GM06990 (cell line): ENCODE measurements at places on chromosomes 5 and 9.

DNA sequence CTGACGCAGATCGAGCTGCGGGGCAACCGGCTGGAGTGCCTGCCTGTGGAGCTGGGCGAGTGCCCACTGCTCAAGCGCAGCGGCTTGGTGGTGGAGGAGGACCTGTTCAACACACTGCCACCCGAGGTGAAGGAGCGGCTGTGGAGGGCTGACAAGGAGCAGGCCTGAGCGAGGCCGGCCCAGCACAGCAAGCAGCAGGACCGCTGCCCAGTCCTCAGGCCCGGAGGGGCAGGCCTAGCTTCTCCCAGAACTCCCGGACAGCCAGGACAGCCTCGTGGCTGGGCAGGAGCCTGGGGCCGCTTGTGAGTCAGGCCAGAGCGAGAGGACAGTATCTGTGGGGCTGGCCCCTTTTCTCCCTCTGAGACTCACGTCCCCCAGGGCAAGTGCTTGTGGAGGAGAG, 4.6 kb upstream of the PHYHD1 start:
- DNase-seq = no peak

GRCh38 chr5:72245546-72245945, 74.5 kb downstream of the MRPS27 start:
- no peak for DNase-seq

GRCh38 chr9:99693888-99694287, 127.8 kb upstream of the NR4A3 start:
- no peak for DNase-seq

- DNase-seq = no peak
These were observed 450.8 kb upstream of the TLE4 start for GRCh38 chr9:79120941-79121340.

GRCh38 chr9:84368601-84369000, 28.0 kb upstream of the SLC28A3 start:
- DNase-seq = no peak

DNA sequence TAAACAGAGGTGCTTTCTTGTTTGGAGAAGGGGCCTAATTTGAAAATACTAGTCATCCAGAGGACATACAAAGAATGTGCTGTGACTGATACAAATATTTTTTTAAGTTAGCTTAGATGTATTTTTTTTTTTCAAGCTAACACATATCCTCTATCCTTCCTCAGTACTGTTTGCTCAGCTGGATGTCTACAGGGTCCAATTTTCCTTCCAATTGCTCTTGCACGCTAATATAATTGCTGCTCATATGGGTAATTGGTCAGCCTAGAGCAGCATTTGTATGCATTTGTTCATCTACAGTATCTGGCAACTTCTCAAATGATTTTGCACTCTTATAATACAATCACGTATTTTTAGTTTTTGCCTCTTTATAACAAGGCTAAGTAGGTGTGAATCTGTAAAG, 84.7 kb downstream of the ZDHHC21 start:
- no peak for DNase-seq

GRCh38 chr5:168624850-168625364, 45.7 kb upstream of the PANK3 start:
- DNase-seq = no peak

DNA sequence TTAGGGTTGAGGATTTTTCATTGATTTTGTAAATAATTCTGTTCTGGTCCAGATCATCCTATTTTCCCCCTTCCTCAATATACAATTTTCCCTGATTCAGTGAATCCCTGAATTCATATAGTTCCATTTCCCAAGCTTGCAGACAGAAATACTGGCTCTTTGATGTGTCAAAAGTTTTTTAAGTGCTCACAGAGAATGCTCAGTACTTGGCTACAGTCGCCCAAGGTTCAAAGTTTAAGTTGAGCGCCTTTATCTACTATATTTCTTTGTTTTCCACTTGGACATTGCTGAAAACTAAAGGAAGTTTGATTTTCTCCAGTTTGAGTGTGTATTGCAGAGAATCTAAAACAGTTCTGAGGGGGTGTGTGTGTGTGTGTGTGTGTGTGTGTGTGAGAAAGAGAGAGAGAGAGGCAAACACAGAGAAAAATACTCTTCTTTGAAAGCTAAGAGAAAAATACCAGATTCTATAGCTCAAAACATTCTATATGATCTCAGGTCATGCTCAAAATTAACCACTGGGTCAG, 136.2 kb upstream of the ACO1 start:
- DNase-seq = no peak

- no peak for DNase-seq
These were observed 25.9 kb upstream of the UNC5A start for GRCh38 chr5:176784218-176785165.

- DNase-seq = peak; percentile 61
These were observed 34.6 kb downstream of the HABP4 start for GRCh38 chr9:96484521-96484931.

- no peak for DNase-seq
These were observed 42.8 kb upstream of the NR4A3 start for GRCh38 chr9:99778836-99779235.

DNA sequence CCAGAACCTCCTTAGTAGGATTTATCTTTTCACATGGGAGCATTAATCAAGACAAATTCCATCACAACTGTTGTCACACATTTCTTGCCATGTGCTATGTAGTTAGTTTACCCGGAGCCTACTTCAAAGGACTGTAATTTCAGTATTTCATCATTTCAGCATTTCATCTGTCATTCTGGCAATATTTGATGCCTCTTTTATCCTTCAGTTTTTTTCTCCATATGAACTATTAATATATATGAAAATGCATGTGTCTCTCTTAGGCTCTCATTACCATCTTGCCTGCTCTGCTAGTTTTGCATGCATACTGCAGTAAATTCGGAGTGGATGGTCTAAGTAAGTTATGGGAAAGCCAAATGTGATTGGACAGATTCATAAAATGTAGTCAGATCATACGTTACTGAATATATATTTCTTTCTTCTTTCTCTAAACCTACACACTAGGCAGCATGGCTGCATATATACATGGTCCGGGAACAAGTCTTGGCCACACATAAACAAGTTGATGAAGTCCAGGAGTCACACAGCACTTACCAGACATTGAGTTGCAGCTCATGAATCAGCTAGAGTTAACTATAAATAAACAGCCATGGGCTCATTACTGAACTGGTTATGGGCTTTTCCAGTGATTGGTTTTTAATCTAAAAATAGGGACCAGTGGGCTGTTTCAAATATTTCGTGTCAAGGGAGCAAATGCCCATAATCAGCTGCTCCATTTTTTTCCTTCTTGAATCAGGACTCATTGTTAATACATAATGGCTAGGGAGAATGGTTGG, 46.6 kb downstream of the SPATA31D1 start:
- DNase-seq = no peak

GRCh38 chr9:17436854-17437253, 142.0 kb upstream of the SH3GL2 start:
- no peak for DNase-seq

GRCh38 chr9:112361601-112362000, 18.3 kb upstream of the HSDL2 start:
- no peak for DNase-seq

DNA sequence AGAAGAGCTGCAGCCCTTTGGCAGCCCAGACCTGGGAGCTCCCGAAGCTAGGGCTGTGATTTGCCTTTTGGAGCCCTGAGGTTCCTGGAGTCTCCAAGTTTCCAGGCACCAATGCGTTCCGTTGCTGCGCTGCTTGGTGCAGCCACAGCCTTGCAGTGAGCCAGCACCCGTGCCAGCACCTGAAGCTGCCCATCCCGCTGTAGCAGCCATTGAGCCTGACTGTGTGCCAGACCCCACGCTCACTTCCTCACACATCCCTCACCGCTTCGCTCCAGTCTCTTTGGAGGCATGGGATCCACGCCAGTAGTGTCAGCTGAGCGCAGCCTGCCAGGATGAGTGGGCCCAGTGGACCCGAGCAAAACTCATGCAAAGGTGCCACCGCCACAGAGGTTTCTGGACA, 22.5 kb upstream of the C9orf72 start:
- DNase-seq = no peak

GRCh38 chr5:148507648-148508047, 123.9 kb downstream of the FBXO38 start:
- DNase-seq = no peak

- DNase-seq = no peak
These were observed 58.6 kb downstream of the TMC1 start for GRCh38 chr9:72579880-72580550.

GRCh38 chr5:38799556-38800377, 46.0 kb upstream of the OSMR start:
- no peak for DNase-seq

DNA sequence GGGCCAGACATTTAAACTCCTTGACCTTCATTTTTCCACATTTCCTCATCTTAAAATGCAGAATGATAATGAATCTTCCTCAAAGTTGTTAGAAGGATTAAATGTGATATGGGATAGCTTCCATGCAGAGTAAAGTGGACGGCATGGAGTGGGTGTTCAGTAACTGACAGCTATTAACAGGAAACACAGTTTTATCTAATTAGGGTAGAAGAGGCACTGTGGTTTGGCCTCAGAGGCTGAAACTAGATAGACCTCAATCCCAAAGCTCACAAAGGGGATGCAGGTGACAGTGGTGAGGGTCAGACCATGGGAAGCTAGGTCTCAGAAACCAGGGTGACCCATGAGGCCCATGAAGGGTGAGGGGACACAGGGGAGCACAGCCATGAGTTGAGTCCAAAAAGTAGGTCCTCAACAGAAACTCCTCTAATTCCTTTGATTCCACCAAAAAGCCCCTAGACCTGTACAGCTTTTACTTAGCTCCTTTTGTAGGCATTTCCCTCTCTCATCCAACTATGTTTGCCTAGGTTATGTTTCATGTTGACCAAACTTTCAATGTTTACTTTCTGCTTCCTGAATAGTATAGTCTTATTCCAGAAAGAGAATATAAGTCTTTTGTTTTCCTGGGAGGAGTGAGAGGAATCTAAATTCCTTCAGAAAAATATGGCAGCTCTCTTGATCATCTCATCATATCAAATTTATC, 27.9 kb upstream of the GLDC start:
- DNase-seq = peak; percentile 43

DNA sequence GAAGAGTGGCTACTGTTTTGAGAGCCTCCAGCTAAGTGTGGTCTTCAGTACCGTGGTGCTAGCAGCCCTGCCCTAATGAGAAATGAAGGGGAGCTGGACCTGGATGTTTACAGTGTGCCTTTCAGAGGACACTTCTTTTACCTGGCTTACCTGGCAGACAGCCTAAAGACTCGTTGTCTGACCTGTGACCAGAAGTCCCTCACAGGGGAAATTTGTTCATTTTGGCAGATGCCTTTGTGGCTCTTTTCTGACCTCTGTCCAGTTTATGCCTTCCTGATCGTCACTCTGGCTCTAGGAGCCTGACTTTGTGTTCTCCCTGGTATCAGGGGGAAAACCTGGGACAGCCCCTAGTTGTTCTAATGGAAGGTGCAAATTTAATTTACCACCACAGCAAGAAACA, 475.1 kb downstream of the DMRTA1 start:
- DNase-seq = no peak

DNA sequence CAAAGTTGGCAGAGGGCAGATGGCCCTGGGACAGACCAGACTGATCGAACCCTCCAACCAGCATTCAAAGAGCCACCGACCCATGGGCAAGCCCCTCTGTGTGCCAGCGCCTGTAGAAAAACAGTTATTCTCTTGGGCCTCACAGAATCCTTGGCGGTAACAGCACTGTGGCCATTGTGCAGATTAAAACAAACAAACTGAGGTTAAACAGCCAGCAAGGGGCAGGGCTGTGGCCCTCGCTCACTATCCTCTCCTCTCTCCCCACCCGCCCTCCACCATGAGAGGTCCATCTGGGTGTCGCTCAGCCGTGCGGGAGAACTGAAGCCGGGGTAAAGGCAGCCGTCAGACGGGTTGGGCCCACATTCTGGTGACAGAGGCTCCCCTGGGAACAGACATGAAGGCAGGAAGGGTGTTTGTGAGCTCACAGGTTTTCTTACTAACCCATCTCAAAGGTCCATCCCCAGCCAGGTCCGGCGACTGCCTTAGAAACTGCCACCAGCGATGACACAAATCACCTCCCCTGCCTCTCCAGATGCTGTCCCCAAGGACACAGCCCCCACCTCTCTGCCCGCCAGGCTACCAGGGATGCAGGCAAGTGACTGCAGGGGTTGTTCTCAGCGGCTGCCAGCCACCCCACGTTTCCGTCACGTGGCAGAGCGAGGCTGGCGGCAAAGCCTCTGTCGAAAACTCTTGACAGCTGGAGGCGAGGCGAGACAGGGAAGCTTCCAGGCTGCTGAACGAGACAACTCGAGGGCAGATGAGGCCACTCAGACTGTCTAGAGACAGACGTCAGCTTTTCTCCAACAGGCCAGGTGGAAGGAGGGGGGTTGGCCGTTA, 75.8 kb upstream of the SARDH start:
- DNase-seq = no peak

- no peak for DNase-seq
These were observed 808.9 kb downstream of the CDH12 start for GRCh38 chr5:22044229-22044628.

GRCh38 chr5:112419986-112420864, 1.1 kb upstream of the EPB41L4A start:
- DNase-seq = peak; percentile 67

GRCh38 chr5:96149021-96149420, 187.4 kb upstream of the ELL2 start:
- DNase-seq = no peak

DNA sequence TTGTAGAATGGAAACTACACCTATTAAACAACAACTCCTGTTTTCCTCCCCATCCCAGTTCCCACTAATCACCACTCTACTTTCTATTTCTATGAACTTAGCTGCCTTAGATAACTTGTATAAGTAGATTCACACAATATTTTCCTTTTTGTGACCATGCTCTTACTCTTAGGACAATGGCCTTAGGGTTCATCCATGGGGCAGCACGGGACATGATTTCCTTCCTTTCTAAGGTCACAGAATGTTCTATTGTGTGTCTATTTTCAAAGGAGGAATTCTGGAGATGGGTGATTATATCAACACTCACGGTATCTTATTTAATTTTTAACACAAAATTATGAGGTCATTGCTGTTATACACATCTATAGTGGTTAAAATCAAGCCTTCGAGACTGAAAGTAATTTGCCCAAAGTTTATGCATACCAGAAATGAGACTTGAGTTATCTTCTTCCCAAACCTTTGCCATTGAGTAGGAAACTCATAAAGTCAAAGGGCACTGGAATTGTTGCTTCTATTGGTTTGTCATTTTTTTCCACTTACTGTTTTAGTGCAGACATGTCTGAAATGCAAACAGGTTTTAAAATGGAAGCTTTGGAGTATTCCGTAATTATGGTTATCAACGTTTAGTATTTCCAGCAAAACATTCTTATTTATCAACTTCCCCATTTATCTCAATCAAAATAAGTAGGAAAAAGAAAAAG, 23.6 kb downstream of the CTSL start:
- DNase-seq = no peak

GRCh38 chr9:130896233-130897014, at the start of gene QRFP:
QRFP (minus strand) TSS chr9:130896812; CDS start chr9:130893838, 2,974 bp downstream.
- DNase-seq = no peak

DNA sequence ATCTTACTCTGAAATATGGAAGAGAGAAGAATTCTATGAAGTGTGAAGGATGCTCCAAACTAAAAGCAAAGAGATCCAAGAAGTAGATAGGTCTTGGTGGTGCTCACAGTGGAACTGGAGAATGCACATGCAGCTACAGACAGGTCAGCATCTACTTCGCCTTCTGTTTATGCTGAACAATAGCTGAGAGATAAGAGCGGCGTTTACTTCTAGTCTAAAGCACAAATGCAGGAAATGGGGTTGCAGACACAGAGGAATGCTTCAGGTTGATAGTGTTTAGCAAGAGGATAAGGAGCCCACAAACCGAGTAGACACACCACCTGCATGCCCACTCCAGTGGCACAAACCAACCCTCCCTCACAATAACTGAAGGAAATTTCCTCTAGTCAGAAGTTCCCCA, 180.0 kb upstream of the RGMB start:
- DNase-seq = no peak
